IMR-90 (cell line): ENCODE measurements at places on chromosomes 16 and 17.

DNA sequence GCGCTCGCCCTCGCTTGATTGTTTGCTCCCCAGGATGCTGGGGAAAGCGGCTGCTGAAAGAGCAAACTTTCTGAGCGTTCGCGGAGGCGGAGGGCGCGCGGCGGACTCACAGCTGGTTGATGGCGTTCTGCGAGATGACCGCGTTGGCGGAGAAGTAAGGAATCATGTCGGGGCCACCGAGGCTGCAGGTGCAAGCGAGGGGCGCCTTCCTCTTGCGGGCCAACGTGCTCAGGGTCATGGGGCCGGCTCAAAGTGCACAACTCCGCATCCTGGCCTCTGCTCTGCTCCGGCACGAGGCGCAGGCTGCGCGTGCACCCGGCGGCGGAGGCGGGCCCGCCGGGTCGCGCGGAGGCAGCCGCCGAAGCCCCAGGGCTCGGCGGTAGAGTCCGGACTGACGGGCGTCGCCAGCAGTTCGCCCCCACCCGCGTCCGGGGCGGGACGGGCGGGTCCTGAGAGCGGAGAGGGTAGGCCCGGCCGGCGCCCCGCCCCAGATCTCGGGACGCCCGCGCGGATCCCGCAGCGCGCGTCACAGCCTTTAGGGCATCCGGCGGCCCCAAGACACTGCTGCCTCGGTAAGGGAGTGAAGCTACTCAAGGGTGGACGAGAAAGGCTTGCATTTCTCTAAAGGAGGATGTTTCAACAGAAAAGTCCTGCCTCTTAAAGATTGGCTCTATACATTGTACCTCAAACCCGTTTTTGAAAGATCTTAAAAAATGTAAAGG, 138.5 kb upstream of the CORO6 start:
- peak; percentile 83 for DNase-seq

DNA sequence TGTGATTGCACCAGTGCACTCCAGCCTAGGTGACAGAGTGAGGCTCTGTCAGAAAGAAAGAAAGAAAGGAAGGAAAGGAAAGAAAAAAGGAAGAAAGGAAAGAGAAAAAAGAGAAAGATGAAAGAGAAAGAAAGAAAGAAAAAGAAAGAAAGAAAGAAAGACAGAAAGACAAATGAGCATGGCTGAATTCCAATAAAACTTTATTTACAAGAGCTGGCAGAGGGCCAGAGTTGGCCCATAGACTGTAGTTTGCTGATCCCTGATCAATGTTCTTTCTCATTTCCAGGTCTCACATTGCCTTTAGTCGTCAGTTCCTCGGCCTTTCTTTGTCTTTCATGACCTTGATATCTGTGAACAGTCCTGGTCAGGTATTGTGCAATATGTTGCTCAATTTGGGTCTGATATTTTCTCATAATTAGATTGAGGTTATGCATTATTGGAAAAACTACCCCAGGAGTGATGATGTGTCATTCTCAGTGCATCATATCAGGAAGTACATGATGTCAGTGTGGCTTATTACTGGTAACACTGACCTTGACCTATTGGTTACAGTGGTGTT, 68.5 kb upstream of the MED9 start:
- DNase-seq, result peak; percentile 61

DNA sequence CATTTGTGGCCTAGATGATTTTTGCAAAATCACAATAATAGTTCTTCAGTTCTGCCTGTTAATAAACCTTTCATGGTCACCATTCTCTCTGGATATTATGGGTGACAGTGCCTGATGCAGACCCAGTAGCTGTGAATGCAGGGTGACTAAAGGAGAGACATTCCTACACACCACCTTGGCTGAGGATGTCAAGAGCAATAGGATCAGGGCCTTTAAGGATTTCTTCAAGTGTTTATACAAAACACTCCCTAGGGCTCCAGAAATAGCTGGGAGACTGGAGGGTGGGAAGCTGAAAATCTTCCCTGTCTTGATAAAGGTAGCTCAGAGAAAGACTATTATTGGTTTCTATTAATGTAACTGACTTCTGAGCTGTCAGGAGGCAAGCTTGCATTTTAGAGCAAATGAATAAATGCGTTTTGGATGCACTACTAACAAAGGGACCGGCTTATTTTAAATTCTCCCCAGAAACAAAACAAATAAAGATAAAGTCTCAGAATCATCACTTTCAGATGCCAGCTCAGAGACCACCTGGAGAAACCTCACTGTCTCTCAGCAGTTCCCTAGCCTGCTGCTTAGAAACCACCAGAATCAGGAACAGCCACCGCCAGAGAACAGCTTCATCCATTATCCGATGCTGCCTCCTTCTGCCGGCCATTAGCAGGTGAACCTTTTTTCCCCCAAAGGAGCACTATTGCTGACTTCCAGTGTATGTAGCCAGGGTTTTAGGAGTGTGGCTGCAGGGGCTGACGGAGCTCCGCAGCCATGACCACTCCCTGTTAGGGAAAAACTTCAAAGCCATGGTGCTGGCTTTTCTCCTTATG, 171.4 kb upstream of the DYNLRB2 start:
- peak; percentile 60 for DNase-seq

DNA sequence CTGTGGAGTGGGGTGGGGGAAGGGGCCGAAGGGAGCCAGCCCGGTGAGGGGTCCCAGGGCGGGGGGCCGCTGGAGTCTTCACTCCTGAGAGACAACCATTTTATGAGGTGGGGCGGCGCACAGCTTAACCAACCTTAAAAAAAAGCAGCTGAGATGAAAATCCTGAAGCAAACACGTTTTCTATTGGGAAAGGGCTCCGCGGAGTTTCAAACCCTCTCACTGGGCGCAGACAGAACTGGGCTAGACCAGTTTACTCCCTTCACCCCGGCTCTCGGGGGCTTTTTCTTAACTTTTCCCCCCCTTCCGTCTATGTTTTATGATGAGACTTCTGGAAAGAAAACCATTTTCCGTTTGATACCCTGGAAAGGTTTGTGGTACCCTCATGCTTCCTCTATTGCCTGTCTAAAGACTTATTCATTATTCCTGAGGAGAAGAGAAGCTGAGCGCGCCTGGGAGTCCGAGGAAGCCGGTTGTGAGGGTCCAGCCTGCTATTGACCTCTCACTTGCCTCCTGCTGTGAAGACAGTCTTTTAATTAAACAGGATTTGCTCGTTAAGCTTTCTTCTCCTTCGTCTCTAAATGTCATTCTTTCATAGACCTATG, 482 bp upstream of the SSH2 start:
- DNase-seq, result peak; percentile 41

DNA sequence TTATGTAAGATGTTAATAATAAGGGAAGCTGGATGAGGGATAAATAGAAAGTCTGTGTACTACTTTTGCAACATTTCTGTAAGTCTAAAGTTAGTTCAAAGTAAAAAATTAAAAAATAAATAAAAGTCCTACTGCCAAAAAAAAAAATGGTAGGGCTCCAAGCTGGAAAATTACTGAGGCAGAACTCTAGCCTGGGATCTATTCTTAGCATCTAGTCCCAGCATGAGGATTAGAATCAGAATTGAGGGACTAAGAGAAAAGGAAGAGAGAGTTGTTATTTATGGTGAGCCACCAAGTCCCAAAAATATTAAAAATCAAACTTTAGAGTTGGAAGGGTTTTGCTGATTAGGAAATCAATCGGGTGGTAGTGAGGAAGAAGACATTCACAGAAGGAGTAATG, 110.3 kb downstream of the CYB561 start:
- no peak for DNase-seq

DNA sequence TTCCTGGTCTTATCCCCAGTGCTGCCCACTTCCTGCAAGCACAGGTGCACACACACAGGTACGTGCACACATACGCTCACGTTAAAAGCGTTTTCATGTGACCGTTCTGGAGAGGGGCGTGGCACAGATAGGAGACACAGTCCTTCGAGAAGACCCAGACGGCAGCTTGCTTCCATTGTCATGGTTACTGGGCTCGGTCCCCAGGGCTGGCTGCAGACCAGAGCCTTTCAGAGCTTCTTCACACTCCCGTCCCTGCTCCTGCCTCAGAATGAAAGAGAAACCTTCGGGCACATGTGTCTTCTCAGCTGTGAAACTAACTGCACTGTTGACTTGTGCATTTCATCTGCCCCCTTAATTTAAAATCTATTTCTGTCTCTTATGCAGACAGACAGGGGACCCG, 154.2 kb downstream of the PITPNC1 start:
- DNase-seq, result no peak

GRCh38 chr17:77476006-77476405, 335.2 kb downstream of the SEC14L1 start:
- DNase-seq, result no peak

- DNase-seq, result no peak
Observed at GRCh38 chr17:30389756-30390300, 11.1 kb downstream of the CPD start.

DNA sequence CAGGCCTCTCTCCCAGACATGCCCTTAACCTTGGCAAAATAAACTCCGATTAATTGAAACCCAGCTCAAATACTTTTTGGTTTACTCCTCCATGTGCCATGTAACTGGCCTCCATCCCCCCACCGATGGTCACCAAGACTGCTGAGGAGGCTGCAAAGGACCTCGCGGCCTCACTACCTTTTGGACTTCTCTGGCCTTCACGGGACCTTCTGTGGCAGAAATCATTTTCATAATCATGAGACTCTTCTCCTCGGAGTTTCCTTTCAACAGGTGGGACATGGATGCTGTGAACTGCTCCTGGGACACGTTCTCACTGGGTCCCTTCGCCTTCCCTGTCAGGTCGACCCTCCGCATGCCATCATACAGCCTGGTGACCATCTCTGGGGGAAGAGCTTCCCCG, 9.0 kb downstream of the MEAK7 start:
- DNase-seq, result no peak
